Activated CD4-positive, alpha-beta T cell treated with anti-CD3 and anti-CD28 coated beads, Interleukin-2, amount 50 U/mL, for 48 hours (primary cell): ENCODE measurements at places on chromosomes 11 and 22.

GRCh38 chr11:64971421-64972233, at the start of gene MAJIN:
TSS of gene MAJIN (minus strand) at chr11:64972108. CDS start at chr11:64959405, 12,703 bp downstream.
- peak; percentile 89 for DNase-seq

GRCh38 chr22:30016596-30016995, 63.7 kb upstream of the HORMAD2 start:
- no peak for DNase-seq

DNA sequence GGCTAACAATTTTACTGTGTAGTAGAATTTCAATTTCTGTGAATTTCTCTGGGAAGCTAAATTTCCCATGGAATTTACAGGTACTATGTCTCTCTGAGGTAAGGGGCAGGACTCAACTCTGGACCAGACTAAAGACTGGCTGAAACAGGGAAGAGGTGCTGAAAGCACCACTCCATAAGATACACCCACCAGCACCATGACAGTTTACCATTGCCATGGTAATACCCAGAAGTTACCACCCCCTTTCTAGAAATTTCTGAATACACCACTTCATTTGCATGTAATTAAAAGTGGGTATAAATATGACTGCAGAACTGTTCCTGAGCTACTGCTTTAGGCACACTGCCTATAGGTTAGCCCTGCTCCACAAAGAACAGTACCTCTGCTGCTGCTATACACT, 274.1 kb downstream of the TTC28 start:
- DNase-seq: no peak

DNA sequence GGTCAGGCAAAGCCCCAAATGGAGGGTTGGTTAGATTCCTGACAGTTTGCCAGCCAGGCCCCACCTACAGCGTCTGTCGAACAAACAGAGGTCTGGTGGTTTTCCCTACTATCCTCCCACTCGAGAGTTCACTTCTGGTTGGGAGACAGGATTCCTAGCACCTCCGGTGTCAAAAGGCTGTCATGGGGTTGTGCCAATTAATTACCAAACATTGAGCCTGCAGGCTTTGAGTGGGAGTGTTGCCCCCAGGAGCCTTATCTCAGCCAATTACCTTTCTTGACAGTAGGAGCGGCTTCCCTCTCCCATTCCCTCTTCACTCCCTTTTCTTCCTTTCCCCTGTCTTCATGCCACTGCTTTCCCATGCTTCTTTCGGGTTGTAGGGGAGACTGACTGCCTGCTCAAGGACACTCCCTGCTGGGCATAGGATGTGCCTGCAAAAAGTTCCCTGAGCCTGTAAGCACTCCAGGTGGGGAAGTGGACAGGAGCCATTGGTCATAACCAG, 4.7 kb upstream of the TTC36 start:
- no peak for DNase-seq

DNA sequence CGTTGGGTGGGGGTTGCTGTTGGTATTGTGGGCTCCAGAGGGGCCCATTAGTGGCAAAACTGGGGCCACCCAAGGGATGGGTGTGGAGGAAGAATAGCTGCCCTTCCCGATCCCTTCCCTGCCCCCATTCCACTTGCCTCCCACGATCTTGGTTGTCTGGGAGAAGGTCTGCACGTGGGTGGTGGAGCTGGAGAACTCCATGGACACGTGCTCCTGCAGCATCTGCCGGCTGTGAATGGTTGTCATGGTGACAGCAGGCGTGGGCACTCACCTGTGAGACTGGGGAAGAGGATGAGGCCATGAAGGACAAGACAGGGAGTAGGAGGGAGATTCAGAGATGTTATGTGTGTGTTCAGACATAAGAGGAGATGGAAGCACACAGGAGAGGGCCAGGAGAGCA, 2.0 kb downstream of the IGSF22 start:
- DNase-seq: no peak

DNA sequence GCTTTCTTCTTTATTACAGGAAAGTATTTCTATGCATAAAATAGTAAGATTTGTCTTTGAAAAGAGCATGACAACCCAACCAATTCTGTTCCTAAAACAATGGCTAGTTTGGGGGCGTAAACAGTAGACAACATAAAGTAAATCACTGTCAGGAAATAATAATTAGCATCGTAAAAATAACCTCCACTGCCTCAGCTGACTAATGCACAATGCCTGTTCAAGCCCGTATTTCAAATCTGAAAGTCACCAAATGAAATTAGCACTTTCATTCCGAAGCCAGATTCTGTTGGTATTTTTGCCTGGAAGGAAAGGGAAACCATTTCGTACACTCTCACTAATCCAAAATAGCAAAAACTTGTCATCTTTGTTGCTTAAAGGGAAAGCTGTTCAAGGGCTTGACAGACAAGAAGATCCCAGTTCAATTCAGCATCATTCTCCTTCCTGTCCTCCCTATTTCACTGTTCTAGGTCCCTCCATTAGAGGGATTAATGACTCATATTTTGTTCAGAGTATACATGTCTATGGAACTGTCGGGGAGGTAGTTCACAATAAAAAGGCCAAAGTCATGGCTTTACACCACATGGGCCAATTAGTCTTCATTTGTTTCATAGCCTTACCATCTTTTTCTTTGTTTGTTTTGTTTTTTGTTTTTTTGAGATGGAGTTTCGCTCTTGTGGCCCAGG, 154.7 kb downstream of the CADM1 start:
- DNase-seq: no peak

DNA sequence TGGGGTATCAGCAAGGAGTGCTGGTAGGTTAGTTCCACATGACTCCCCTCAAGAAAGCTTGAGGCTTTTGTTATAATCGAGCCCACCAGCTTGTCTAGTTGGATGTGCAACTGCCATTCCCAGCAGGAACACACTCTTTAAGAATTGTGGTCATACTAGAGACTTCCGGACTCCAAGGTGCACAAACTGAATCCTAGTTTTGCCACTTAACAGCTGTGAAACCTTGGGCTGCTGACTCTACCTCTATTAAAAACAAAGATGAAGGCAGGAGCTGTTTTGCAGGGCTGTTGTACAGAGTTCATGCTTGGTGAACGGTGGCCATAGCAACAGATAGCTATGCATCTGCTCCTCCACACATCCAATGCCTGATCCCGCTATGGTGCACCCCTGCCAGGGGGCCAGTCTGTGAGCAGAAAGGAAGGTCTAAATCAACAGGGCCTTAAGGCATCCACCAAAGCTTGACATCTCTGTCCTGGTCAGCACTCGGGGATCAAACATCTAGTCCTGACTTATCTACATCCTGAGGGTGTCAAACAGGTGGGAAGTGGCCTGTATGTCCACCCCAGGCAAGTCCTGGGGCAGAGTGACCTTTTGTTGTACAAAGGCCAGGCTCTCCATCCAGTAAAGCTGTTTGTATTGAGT, 36.4 kb downstream of the DKK3 start:
- no peak for DNase-seq

- DNase-seq: no peak
Measured at GRCh38 chr11:103903621-103904323, 132.7 kb upstream of the DDI1 start.

DNA sequence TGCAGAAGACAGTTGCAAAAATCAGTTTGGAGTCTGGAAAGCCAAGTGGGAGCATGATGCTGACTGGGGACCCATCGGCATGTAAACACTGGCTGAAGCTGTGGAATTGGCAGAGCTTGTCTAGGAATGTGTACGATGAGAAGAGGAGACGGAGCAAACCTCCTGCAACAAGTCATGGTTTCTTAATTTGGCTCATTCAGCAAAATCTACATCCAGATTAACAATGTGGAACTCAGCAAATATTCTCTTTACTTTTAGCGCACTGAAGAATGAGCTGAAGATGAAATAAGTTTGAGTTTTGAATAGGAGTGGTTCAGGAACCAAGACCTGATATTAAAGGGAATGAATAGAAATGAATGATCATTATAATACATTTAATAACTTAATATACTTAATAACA, 26.6 kb downstream of the RASSF10 start:
- DNase-seq: no peak

DNA sequence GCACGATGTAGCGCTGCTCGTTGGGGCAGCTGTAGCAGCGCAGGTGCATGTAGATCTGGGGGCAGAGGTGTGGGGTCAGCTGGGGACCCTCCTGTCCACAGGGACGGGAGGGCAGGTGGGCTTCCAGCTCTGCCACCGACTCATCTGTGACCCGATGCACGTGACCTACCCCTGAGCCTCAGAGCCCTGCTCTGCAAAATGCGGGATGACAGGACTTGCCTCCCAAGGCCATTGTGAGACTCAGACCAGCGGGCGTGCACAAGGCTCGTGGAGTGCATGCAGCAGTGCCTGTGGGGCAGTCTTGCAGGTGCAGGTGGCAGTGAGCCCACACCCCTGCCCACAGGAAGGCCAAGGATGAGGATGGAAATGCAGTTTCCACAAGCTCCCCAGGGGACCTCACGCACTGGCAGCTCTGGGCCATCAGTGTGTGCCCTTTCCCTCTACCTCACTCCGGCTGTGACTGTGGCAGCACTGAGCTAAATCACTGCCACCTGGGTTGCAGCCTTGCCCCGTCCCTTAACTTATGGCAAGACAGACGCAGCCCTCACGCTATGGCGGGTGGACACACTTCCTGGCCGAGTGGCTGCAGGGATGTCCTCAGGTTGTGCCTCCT, 26.7 kb downstream of the TMEM184B start:
- DNase-seq: no peak

DNA sequence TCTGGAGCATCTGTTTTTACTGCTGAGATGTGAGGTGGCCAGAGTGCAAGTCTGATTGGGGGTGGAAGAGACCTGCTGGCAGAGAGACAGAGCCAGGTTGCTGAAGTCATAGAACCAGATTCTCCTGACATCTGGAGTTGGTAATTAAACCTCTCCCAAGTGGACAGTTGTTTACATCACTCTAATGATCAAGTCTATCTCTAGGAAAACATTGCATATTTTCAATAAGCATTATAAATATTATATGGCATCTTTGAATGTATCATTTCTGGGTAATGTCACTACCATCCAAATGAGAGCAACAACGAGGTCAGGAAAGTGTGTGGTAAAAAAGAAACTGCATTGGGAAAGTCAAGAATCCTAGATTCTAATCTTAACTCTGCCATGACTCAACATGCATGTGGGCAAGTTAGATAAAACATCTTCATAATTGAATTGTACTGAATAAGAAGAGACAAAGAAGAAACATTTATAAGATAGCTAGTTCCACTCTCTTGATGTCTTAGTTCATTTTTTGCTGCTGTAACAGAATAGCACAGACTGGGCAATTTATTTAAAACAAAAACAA, 351.2 kb upstream of the API5 start:
- DNase-seq: no peak

GRCh38 chr11:57792870-57793269, 31.3 kb downstream of the CTNND1 start:
- DNase-seq: no peak

- no peak for DNase-seq
Measured at GRCh38 chr11:103109818-103110388, 677 bp downstream of the DYNC2H1 start.

GRCh38 chr11:6682936-6683861, at the start of gene MRPL17:
TSS of gene MRPL17 (minus strand) at chr11:6683340. CDS start at chr11:6683296, 44 bp downstream.
- DNase-seq: peak; percentile 99

DNA sequence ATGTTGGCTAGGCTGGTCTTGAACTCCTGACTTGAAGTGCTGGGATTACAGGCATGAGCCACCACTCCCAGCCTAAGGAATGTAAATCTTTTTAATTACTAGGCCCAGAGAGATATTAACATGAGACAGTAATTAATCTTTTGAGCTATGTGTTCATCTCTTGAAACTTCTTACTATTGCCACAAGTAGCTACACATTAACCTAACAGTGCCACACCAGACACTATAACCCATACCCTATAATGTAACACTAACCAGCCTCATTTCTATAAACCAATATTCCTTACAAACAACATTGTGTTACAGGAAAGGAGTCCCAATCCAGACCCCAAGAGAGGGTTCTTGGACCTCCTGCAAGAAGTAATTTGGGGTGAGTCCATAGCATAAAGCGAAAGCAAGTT, 8.0 kb upstream of the COX8A start:
- no peak for DNase-seq

- no peak for DNase-seq
Measured at GRCh38 chr11:85115798-85116197, 511.3 kb downstream of the DLG2 start.

DNA sequence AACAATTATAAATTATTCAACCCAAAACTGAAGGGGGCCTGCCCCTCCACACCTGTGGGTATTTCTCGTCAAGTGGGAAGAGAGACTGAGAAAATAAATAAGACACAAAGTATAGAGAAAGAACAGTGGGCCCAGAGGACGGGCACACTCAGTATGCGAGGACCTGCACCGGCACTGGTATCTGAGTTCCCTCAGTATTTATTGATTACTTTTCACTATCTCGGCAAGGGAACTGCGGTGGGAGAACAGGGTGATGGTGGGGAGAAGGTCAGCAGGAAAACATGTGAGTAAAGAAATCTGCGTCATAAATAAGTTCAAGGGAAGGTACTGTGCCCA, 3.2 kb downstream of the C11orf54 start:
- DNase-seq: no peak

DNA sequence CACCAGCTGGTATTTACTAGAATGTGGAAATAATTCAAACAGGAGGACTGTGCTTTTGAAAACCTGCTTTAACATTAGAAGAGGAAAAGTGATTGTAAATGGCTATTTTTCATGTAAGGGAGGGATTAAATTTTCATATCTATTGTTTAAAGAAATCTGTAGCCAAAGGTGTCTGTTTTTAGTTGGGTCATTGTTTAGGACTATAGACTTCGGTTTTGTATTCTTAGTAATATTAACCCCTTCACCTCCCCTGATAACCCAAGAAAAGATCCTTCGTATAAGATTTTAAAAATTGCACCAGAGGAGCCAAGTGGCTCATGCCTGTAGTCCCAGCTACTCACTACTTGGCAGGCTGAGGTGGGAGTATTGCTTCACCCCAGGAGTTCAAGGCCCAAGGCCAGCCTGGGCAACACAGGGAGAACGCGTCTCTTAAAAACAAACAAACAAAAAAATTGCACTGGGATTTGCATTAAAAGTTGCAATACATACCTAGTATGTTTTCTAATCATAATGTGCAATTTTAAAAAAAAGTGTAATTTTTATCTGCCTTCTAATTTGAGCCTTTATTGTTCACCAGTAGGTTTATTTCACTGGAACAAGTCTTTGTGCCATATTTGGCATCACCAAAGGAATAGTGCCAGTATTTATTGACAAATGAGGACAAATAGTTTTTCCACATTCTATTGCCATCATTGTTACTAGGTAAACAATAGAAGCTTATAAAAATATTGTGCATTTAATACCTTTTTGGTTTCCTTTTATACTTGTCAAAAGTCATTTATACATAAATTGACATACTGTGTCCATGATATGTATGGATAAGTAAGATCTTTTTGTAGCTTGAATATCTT, 34.3 kb downstream of the MTMR3 start:
- no peak for DNase-seq

- DNase-seq: no peak
Measured at GRCh38 chr22:27542602-27543001, 259.0 kb downstream of the MN1 start.

DNA sequence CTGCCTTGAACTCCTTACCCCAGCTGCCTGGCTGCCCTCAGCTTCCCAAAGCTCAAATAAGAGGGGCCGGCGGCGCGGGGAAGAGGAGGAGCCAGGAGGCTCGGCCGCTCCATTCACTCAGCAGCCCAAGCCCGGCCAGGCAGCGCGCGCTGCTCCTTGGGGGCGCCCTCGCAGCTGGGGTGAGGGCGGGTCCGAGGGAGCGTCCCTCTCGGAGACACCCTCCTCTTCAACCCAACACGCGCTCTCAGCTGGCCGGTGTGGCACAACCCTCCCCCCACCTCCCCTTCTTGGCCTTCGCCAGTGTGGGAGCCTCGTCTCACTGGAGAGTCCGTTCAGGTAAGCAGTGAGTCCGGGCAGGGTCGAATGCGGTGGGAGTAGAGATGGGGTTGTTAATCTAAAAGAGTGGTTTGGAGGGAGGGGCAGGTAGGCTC, at the start of gene WT1:
Gene WT1, minus strand, starts transcription at position 29 of the 431 bp plus-strand sequence.
- no peak for DNase-seq
